Stimulated activated naive CD8-positive, alpha-beta T cell treated with anti-CD3 and anti-CD28 coated beads, Interleukin-15, amount 100 ng/mL, for 72 hours (primary cell): ENCODE measurements at places on chromosomes 2 and 18.

GRCh38 chr2:71064110-71064611 is 4.3 kb upstream of the NAGK start:
- DNase-seq: no peak

GRCh38 chr2:66472225-66472843 is 37.4 kb downstream of the MEIS1 start:
- no peak for DNase-seq

- DNase-seq: no peak
Observed at GRCh38 chr2:4992226-4992625, 700.0 kb upstream of the SOX11 start.

- DNase-seq: no peak
Observed at GRCh38 chr2:23706613-23707078, 220.3 kb downstream of the ATAD2B start.

DNA sequence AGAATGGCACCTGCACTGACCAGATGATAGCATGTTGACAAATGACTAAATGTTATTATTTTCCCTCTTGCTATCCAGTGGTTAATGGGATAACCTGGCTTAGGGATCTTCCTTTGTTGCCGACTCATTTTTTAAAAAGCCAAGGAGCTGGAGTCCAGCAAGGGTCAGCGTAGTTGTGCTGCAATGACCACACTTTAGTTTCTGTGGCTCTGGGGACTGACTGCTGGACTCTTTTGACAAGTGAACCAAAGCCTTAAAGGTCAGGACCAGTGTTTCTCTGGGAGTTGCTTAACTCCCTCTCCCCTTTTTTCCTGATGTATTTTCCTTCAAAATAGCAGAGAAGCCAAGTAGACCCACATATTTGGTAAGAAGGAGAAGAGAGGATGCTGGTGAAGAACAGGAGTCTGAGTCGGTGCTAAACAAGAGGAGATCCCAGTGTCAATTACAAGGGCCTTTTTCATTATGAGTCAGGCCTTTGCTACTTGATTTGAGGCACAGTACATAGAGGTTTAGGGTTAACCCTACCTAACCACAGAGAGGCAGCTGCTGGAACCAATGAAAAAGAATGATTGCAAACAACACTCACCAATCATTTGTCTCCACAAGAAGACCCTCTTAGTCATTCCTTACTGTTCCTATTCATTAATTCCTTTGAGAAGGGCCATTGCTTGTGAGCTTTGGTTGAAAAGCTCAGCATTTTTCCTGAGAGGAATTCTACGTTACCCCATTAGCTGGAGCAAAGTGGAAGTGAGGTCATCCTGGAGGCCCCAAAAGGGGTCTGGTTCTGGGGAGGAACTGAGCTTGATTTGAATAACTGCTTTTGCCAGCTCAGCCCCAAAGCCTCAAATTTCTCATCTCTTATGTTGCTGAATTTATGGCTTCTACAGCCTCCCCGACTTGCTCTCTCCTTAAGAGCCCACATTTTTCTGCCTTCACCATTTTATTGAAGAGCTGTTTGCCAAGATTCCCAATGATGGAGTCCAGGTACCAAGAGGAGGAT is 137.6 kb upstream of the HNMT start:
- DNase-seq: no peak
